ENCODE measurements at places on chromosomes 3 and 15. TPM values are rescaled to one million over a fixed set of nuclear protein-coding genes. Genes with fewer than 3 reads are reported as not detected.
A peak's percentile ranks its signal among the peaks of the same experiment; 100 is the strongest.

Gene FOXB1
- 0.52 TPM for total RNA-seq

- peaks cover 12% of the 10 kb centered on the region for H3K27me3 ChIP-seq
- H3K4me3 ChIP-seq: no peak overlapping the region
- no peaks in the 10 kb centered on the region for H3K36me3 ChIP-seq
- peaks cover 2% of the 10 kb centered on the region for H3K4me1 ChIP-seq
- no peak overlapping the region for H3K27ac ChIP-seq
Measured at GRCh38 chr3:149336925-149337324, 3.5 kb upstream of the TM4SF18 start.

DNA sequence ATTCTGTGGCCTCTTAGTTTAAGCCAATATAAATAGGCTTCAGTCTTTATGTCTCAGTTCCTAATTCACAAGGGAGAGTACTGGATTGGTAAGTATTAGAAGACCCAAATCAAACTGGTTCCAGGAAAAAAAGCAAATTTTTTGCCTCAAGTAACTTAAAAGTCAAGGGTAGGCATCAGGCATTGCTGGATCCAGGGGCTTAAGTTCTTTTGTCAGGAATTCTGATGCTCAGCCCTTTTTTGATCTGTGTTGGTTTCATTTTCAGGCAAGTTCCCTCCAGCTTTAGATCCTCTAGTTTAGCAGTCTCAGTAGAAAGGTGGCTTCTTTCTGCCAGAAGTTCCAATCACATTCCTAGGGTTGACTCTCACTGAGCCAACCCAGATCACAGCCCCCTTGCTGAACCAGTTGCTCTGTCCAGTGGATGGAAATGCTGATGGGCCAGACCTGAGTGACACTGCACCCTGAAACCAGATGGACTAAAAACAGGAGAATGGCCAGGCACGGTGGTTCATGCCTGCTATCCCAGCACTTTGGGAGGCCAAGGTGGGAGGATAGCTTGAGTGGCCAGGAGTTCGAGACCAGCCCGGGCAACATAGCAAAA lies 253.5 kb downstream of the SHQ1 start:
- peaks cover 3% of the 10 kb centered on the region for H3K27me3 ChIP-seq
- no peaks in the 10 kb centered on the region for H3K36me3 ChIP-seq
- H3K27ac ChIP-seq: no peak overlapping the region
- no peak for DNase-seq
- H3K4me3 ChIP-seq: no peak overlapping the region

Gene PLA2G4E
- total RNA-seq: not detected

- H3K4me1 ChIP-seq: peaks cover 24% of the 10 kb centered on the region
- H3K27ac ChIP-seq: peak overlapping the region; percentile 76
- H3K4me3 ChIP-seq: peak overlapping the region; percentile 43
Measured at GRCh38 chr3:147411815-147412241, 2.7 kb downstream of the ZIC1 start.

GRCh38 chr15:42593143-42593542 lies 17.7 kb downstream of the STARD9 start:
- H3K4me1 ChIP-seq: no peaks in the 10 kb centered on the region
- H3K27ac ChIP-seq: no peak overlapping the region
- no peaks in the 10 kb centered on the region for H3K27me3 ChIP-seq
- no peak for DNase-seq

GRCh38 chr15:78429477-78429876 lies 8.5 kb upstream of the IREB2 start:
- H3K27me3 ChIP-seq: peaks cover 13% of the 10 kb centered on the region
- no peak for DNase-seq
- H3K4me1 ChIP-seq: peaks cover 26% of the 10 kb centered on the region
- H3K36me3 ChIP-seq: no peaks in the 10 kb centered on the region
- H3K27ac ChIP-seq: no peak overlapping the region
- no peak overlapping the region for H3K4me3 ChIP-seq

- no peak overlapping the region for H3K27ac ChIP-seq
- DNase-seq: peak; percentile 31
- no peak overlapping the region for H3K4me3 ChIP-seq
Measured at GRCh38 chr3:107938143-107938542, 152.7 kb downstream of the CD47 start.

Gene NDN
- total RNA-seq: 4.7 TPM

Gene SLITRK3
- total RNA-seq: not detected

- peaks cover 4% of the 10 kb centered on the region for H3K4me1 ChIP-seq
- H3K36me3 ChIP-seq: no peaks in the 10 kb centered on the region
- H3K27me3 ChIP-seq: peaks cover 8% of the 10 kb centered on the region
- H3K27ac ChIP-seq: no peak overlapping the region
- no peak for DNase-seq
- peak overlapping the region; percentile 22 for H3K4me3 ChIP-seq
Measured at GRCh38 chr15:78830514-78831228, 19.4 kb upstream of the ADAMTS7 start.

DNA sequence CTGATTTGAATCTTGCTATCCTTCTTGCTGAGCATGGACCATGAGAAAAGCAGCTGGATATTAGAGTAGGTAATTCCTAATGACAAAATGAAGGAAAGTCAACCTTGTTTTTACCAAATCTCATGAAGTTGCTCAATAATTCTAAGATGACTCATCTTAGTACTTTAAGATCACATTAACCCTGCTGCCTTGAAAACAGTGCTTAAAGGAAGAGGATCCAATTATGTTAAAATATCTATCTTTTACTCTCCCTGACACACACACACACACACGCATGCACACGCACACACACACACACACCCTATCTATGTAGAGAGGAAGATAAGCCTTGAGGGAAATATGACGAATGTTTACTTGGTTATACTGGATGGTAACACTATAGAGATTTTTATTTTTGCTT lies 16.0 kb upstream of the MYO1E start:
- peaks cover 3% of the 10 kb centered on the region for H3K27me3 ChIP-seq
- H3K4me3 ChIP-seq: no peak overlapping the region
- H3K27ac ChIP-seq: peak overlapping the region; percentile 61
- peaks cover 41% of the 10 kb centered on the region for H3K4me1 ChIP-seq

DNA sequence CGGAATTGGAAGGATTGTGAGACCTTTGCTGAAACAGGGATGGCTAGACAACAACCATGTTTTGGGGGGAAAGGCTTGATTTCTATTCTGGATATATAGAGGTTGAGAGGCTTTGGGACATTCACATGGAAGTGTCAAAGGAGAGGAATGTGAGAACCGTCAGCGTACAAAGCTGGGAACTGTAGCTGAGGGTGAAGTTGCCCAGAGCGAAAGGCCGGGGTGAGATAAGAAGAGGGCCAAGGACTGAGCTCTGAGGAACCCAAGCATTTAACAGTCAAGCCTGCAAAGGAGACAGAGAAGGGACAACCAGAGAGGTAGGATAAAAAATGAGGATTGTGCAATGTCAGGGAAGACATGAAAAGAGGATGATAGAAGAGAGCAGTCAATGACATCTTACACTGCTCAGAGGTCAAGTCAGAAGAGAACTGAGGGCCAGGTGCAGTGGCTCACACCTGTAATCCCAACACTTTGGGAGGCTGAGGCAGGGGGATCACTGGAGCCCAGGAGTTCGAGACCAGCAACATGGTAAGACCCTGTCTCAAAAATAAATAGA lies 41.5 kb upstream of the RAF1 start:
- DNase-seq: no peak
- no peak overlapping the region for H3K4me3 ChIP-seq
- no peaks in the 10 kb centered on the region for H3K36me3 ChIP-seq
- peaks cover 11% of the 10 kb centered on the region for H3K27me3 ChIP-seq
- H3K4me1 ChIP-seq: no peaks in the 10 kb centered on the region

GRCh38 chr3:106183762-106184391 lies 315.1 kb upstream of the CBLB start:
- H3K4me1 ChIP-seq: peaks cover 56% of the 10 kb centered on the region
- no peaks in the 10 kb centered on the region for H3K27me3 ChIP-seq
- no peak for DNase-seq
- peak overlapping the region; percentile 80 for H3K27ac ChIP-seq
- peaks cover 56% of the 10 kb centered on the region for H3K36me3 ChIP-seq

DNA sequence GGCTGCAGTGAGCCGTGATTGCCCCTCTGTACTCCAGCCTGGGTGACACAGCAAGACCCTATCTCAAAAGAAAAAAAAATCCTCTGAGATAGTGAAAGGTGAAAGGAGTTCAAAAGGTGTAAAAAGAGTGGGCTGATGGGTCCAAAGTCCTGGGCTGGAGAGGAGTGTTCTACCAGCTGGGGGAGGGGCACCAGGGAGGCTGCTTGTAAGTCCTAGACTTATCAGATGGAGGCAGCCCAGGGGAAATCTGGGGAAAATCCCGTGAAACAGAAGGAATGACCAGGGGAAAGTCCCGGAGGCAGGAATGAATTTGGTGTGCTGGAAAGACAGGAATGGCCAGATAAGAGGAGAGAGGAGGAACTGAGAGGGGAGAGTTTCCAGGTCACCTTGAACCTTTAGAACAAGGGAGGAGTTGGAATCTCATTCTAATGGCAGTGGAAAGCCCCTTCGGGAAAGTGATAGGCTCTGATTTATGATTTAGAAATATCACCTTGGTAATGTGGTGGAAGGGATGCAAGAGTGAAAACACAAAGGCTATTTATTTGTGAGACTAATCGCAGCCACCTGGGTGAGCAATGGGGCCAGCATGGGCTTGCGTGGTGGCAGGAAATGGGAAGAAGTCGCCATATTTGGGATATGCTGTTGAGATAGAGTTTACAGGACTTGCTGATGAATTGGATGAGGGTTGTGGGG lies 23.4 kb upstream of the PPP4R2 start:
- no peaks in the 10 kb centered on the region for H3K36me3 ChIP-seq
- no peak overlapping the region for H3K27ac ChIP-seq
- H3K4me3 ChIP-seq: no peak overlapping the region
- H3K27me3 ChIP-seq: no peaks in the 10 kb centered on the region
- peaks cover 6% of the 10 kb centered on the region for H3K4me1 ChIP-seq
- no peak for DNase-seq

DNA sequence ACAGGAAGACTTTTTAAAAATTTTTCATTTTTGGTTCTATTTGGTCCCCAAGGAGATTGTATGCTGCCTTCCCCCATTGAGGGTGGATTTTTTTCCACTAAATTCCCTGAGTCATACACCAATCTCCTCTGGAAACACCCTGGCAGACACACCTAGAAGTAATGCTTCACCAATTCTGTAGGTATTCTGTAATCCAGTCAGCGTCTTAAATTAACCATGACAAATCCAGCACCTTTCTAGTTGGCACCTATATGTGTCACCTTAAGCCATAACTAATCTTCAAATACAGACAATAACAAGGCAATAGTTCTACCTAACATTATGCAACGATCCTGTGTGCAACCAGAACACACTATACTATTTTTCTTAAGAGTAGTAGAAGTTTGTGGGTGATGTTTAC lies 459.1 kb upstream of the NDN start:
- no peaks in the 10 kb centered on the region for H3K36me3 ChIP-seq
- H3K27me3 ChIP-seq: no peaks in the 10 kb centered on the region
- no peaks in the 10 kb centered on the region for H3K4me1 ChIP-seq
- H3K27ac ChIP-seq: no peak overlapping the region
- no peak for DNase-seq
- no peak overlapping the region for H3K4me3 ChIP-seq

Gene PLCD1
- 9.7 TPM for total RNA-seq

DNA sequence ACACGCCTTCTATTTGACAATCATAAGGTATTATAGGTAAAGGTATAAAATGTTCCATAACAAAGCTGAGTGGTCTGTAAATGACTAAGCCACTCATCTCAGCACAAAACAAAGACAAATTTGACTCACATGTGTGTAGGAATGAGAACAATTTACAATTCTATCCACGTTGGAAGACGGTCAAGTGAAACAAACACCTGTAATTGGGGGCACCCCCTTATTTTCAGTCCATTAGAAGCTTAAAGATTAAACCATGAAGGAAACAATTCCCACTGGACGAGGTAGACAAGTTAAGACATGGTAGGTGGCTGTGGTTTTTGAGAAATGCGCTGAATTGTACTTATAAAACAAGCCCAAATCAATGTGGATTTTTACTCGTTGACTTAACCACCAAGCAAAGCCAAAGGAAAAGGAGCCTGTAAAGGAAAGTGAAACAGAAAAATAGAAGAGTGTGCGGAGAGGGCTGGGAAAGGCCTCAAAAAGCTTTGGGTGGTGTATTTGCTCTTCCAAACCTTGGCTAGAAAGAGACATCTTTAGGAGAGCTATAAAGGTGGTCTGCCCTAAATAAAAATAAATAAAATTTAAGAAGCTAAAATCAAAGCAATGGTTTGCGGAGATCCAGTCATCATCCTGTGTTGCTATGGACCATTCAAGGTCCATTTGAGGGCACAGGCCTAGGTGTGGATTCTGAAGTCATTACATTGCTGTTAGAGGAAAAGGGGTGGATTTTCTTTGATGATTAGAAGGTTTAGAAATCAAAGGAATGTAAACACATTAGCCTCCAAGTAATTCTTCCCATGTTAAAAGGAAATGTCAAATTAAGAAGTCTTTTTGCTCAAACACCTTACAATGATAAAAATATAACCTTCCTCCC lies 135.0 kb downstream of the TFG start:
- H3K4me1 ChIP-seq: no peaks in the 10 kb centered on the region
- no peak for DNase-seq
- no peaks in the 10 kb centered on the region for H3K36me3 ChIP-seq
- H3K4me3 ChIP-seq: no peak overlapping the region
- no peak overlapping the region for H3K27ac ChIP-seq
- peaks cover 15% of the 10 kb centered on the region for H3K27me3 ChIP-seq

DNA sequence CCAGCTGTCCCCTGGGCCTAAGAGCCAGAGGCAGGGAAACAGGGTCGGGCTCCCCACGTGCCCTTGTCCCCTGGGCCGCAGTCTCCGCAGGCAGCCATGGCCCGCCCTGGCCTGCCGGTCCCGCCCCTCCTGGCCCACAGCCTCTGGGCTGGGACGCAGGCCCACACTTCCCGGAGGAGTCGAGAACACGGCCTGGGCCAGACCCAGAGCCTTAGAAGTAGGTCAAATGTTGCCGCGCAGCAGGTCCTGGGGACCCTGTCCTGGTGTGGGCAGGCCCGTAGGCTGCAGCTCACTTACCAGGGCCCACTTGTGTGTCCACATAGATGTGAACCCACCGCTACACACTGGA lies 4.3 kb upstream of the MYL3 start:
- no peaks in the 10 kb centered on the region for H3K27me3 ChIP-seq
- no peak overlapping the region for H3K27ac ChIP-seq
- H3K36me3 ChIP-seq: no peaks in the 10 kb centered on the region
- DNase-seq: no peak

- peak within 1 kb of the TSS; percentile 83 for H3K4me3 ChIP-seq
- H3K27me3 ChIP-seq: peaks cover 2% of the 10 kb centered on the region
- no peaks in the 10 kb centered on the region for H3K36me3 ChIP-seq
- H3K4me1 ChIP-seq: peaks cover 24% of the 10 kb centered on the region
- DNase-seq: peak; percentile 97
Measured at GRCh38 chr3:93979850-93980676, at the start of gene ARL13B. TSS of gene ARL13B (plus strand) at chr3:93980155. CDS start at chr3:93980424, 269 bp downstream.

Gene PLSCR4
- 0.31 TPM for total RNA-seq

Gene SERPINI2
- total RNA-seq: not detected

GRCh38 chr3:25460751-25461150 lies 32.7 kb downstream of the RARB start:
- peaks cover 16% of the 10 kb centered on the region for H3K4me1 ChIP-seq
- DNase-seq: peak; percentile 36
- no peak overlapping the region for H3K4me3 ChIP-seq
- H3K27ac ChIP-seq: peak overlapping the region; percentile 43
- H3K27me3 ChIP-seq: peaks cover 4% of the 10 kb centered on the region
- H3K36me3 ChIP-seq: no peaks in the 10 kb centered on the region

Gene PAQR5
- total RNA-seq: not detected

Gene DPPA4
- total RNA-seq: not detected
